ENCODE measurements at places on chromosomes 3 and 15.

- DNase-seq, result no peak
Measured at GRCh38 chr15:100090411-100090810, 251.4 kb downstream of the ADAMTS17 start.

DNA sequence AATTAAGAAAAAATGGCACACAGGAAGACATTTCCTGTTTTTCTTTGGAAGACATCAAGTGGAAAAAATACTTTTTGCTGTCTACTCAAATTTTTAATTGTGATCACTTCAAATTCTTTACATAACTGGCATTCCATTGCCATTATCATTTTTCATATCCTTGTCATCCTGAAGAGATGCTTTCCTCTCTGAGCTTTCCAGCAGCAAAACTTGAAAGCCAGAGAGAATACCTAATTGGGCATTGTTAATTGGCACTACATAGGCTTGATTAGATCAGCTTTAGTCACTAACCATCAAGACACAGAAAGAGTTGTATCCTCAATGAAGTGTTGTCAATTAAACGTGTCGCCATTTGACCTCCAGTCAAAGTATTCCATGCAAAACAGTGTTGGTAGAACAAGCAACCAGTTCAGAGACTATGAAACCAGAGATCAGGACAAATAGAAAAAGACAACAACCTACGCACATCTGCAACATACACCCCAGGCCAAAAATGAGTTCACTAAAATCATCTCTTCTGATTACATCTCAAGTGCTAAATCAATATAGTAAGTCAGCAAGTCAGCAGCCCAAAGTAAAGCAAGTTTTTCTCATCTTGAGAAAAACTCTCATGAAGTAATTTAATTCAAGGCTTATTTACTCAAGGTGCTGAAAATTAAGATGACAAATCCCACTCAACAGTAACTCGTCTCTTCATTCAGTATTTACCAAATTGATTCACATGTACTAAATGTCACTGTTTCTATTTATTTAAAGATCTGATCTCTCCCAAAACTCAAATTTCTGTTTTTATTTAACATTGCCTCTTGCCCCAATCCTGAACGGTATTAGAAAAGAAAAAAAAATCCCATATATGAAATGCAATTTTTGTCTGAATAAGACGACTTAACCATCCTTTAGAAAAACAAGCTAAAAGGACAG lies 123.0 kb downstream of the SUCLG2 start:
- no peak for DNase-seq

GRCh38 chr15:69175536-69175935 lies 15.1 kb downstream of the GLCE start:
- DNase-seq, result no peak

GRCh38 chr15:39976291-39977274 lies 42.7 kb downstream of the EIF2AK4 start:
- DNase-seq, result no peak

- DNase-seq, result no peak
Measured at GRCh38 chr3:144229330-144229729, 257.7 kb downstream of the DIPK2A start.

GRCh38 chr3:14152233-14152962 lies 26.0 kb downstream of the XPC start:
- DNase-seq, result no peak

DNA sequence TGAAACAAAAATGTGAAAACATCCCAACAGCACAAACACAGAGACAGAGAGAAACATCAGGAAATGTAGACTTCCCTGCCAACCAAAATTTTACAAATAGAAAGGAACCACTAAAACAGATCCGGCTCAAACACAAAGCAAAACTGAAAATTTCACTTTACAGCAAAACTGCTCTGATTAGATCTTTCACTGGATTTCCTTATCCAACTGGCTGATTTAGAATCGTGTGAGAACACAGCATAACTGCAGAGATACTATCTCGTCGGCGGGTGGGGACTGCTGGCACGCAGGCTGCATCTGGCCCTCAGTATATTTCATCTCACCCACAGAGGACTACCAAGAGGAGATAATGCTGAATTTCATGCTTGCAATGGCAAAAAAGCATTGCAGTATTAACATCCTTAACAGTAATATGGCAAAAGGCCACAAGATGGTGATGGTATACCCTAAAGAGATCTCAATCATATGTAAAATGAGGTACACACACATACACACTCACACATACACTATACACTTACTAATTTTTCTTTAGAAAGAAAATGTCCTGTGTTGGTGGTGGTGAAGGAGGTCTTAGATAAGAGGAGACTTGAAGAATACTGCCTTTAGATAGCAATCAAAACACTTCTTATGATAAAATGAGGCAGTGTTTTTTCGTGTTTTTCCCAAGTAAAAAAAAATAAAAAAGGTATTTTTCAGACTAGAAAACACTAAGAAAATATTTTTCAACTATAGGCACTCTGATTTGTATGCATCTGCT lies 10.6 kb upstream of the LEO1 start:
- DNase-seq, result peak; percentile 64

DNA sequence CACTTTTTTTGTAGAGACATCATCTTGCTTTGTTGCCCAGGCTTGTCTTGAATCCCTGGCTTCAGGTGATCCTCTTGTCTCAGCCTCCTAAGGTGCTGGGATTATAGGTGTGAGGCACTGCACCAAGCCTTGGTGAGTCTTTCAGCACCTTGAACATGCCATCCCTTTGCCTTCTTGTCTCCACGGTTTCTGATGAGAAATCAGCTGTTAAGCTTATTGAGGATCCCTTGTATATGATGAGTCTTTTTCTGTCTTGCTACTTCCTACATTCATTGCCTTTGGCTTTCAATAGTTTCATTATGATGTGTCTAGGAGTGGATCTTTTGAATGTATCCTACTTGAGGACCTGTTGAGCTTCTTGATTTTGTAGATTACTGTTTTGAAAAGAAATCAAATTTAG lies 35.9 kb upstream of the TMCC1 start:
- no peak for DNase-seq

DNA sequence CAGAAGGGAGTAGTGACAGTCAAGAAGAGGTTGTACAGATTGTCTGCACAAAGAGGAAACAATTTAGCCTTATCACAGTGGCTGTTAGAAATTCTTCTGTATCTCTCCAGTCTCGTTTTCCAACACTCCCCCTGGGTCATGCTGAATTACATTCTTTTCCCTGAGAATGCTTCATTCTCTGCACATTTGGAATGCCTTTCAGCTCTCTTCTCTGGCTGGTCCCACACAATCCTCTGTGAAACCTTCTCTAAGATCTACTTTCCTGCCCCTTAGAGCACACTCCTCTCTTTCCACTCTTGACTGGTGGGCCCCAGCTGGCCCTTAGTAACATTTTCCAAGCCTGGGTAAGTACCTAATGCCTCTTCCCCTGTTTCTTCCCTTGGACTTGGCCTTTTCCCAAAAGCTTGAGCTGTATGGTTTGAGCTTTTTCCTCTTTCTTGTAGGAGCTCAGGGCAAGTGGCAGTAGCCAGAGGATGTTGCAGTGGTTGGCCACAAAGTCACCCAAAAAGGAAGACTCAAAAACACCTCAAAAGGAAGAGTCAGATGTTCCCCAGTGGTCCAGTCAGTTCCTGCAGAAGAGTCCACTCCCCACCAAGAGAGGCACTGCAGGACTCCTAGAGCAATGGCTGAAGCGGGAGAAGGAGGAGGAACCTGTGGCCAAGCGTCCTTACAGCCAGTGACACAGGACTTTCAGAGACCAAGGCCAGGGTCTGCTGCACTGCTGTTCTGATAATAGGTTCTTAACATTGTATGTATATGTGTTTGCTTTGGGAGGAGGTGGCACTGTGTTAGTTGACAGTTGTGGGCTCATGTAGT lies 25.7 kb downstream of the HMCES start:
- DNase-seq, result no peak

GRCh38 chr3:167839460-167840134 lies 104.1 kb downstream of the SERPINI1 start:
- DNase-seq, result no peak
